ENCODE measurements at places on chromosomes 5 and 9.

- DNase-seq, result no peak
These were observed 269.1 kb downstream of the FSTL4 start for GRCh38 chr5:133343196-133343595.

DNA sequence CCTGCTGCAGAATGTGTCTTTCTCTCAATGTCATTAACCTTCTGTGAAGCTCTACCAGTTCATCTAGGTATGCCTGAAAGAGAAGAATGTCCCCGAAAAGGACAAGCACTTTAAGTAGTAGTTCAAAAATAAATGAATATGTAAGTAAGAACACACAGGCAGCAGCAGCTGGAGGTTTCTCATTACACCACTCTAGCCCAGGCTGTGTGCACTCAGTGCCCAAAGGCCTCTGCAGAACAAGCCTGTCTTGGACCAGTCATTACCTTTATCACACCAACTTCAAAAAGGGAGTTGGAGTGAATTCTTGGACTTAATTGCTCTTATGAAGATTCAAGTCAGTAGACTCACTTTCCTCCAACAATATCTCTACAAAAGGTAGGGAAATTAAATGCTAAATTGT lies 268.8 kb downstream of the MLLT3 start:
- DNase-seq, result no peak

GRCh38 chr5:112070022-112070421 lies 313.0 kb upstream of the NREP start:
- DNase-seq, result no peak

DNA sequence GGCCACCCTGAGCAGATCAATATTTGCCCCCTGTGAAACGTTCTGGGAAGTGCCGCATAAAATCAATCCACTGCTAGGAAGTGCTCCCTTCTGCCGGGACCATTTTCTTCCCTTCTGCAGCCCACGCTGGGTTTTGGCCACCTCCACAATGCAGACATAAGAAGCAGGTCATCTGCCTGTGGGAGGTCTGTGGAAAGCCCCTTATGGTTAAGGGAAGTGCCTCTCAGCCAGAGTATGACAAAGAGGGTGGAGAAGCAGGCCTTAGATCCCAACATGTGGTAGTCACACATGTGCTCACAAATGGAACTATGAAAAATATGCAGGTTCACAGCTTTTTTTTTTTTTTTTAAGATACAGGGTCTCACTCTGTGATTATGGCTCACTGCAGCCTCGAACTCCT lies 82.8 kb downstream of the SLC1A3 start:
- no peak for DNase-seq

DNA sequence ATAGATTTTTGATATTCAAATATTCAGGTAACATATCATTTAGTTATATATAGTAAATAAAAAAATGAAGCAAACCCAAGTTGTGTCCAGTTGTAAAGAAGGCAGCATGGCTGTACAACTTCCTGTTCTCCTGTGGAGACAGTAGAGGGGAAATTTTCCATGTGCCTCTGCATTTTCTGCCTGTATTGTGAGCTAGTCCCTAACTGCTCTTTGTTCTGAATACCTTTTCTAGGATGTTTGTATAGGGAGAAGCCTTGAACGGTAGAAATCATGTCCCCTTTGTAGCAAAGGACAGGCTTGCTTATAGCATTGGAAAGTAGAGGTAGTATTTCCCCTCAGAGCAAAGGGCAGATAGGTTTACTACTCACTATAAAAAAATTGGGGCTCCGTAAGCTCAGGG lies 13.3 kb upstream of the RPS23 start:
- DNase-seq, result no peak

DNA sequence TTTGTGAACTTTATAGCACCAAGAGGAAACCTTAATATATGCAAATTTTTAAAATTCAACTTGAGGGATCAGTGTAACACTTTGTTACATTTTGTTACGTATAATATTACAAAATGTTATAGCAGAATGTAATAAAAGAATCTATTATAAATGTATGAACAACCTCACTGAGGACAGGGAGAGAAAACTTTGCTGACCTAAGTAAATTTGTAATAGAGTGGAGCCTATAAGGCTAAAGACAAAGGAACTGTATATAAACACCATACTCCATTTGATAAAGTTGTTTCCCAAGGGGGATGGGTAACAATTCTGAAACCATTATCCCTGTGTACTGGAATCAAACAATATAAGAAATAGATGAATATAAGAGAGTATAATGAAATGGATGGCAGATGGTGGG lies 77.3 kb downstream of the ANGPTL2 start:
- DNase-seq, result no peak

DNA sequence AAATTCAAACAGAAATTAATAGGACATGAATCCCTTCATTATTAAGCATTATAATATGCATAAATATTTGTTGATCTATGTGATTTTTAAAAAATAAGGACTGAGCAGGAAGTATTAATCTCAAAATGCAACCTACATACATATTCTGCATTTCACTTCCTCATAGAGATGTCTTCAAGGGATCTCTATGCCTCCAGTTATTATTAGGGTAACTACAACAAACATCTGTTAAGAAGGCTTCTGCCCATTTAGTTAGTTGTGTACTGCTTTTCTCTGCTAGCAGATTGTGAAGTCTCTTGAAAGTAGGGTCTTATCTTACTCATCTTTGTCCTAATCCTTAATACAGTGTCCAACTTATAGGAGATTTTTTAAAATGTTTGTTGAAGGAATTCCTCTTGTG lies 414.1 kb downstream of the ACTL7B start:
- DNase-seq, result no peak

DNA sequence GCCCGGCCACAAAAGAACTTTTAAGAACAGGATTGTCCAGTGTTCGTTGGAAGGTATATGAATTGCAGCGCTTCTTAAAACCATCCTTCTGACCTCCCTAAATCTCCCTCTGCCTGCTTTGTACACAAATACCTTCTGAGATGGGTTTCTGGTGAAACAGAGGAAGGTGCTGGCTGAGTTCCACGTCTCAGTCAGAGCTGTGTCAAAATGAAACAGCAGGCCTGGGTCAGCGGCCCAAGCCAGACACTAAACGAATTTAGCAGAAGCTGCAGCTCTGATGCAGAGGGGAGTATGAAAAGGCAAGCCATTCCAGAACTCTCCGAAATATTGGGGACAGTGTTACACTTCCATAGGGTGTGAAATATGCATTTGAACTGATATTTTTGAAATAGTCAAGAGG lies 37.8 kb upstream of the CRB2 start:
- DNase-seq, result no peak

DNA sequence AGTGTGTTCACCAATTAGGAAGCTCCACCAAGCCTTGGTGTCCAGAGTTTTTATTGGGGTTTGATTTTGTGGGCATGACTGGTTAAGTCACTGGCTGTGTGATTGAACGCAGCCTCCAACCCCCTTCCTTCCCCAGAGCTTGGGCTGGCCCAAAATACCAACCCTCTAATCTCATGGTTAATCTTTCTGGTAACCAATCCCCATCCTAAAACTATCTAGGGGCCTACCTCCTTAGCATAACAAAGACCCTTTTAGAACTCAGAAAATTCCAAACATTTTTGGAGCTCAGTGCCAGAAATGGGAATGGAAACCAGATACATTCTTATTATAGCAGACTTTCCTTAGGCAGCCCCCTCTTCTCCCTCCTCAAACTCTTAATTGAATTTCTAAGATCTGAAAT lies 35.9 kb upstream of the HRH2 start:
- no peak for DNase-seq

GRCh38 chr5:90227683-90228082 lies 181.9 kb downstream of the CETN3 start:
- DNase-seq, result no peak

- no peak for DNase-seq
These were observed 100.4 kb upstream of the CDH18 start for GRCh38 chr5:20088361-20088760.

DNA sequence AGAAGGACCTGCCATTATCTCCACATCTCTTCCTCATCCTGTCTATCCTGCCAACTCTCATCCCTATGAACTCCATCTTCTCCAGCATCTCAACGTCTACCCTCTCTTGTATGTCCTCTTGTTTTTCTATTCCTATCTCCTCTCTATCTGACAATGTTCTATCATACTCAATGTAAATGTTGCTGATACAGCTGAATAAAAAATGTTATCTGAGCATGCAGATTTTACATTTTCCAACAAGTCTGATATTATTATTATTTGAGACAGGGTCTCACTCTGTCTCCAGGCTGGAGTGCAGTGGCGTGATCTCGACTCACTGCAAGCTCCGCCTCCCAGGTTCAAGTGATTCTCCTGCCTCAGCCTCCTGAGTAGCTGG lies 56.0 kb upstream of the RAI14 start:
- DNase-seq, result no peak

GRCh38 chr5:133995883-133996563 lies 8.8 kb downstream of the VDAC1 start:
- no peak for DNase-seq

- no peak for DNase-seq
These were observed 24.0 kb upstream of the KLF9 start for GRCh38 chr9:70438341-70438928.

DNA sequence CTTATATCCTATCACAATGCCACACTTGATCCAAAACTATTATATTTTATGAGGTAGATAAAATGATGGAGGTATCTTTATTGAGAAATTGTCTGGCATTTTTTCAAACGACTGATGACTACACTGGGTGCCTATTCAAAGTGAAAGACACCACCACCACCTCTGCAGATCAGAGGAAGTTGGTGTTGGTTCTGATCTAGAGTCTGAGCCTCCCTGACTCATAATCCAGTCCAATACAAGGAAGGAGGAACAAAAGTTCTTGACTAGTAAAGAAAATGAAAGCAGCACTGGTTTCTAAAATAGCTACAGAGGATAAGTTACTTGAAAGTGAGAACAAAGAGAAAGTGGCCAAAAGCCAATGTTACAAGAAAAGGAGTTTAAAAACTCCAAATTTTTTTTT lies 139.9 kb downstream of the RFX3 start:
- peak; percentile 55 for DNase-seq

- DNase-seq, result no peak
These were observed 50.3 kb downstream of the SPOCK1 start for GRCh38 chr5:137448868-137449267.

DNA sequence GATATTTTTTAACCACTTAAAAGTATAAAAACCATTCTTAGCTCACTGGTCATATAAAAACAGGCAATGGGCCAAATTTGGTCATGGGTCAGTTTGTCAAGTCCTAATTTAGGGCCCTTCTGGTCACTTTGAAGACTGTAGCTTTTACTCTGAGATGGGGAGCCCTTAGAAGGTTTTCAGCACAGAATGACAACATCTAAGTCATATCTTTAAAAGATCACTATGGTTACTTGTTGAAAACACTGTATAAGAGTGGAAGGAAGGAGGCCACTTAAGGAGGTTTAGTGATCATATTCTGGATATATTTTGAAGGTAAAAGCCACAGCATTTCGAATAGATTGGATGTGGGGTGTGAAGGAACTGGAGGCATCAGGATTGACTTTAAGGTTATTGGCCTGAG lies 76.7 kb downstream of the STRBP start:
- DNase-seq, result no peak

- DNase-seq, result no peak
These were observed 46.7 kb downstream of the VAV2 start for GRCh38 chr9:133945314-133945975.

DNA sequence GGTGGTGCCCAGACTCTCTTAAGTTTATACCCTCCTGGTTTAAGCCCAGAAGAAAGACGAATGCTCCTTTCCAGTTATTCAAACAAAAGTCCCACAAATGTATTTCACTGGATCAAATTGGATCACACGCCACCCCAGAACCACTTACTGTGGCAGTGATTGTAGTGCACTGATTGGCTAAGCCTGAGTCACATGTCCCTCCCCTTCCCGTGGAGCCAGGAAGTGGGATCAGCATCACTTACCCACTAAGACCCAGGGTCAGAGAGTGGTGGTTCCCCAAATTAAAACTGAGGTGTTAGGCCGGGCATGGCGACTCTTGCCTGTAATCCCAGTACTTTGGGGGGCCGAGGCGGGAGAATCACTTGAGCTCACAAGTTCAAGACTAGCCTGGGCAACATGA lies 29.5 kb upstream of the CCDC180 start:
- DNase-seq, result no peak

DNA sequence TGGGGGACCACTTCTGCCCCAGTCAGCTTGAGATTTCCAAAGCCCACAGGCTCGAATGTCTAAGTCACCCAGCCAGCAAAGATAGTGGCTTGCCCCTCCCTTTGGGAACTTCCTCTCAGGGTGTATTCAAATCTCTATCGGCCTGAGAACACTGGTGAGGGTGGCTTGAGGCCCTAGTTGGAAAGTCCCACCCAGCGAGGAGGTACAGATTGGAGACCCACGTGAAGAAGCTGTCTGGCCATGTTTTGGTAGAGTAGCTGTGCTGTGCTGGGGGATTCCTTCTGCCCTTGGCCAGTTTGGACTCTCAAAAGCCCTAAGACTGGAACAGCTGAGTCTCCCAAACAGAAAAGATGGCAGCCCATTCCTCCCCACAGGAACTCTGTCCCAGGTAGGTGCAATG lies 172.7 kb upstream of the RIOK2 start:
- DNase-seq, result no peak

DNA sequence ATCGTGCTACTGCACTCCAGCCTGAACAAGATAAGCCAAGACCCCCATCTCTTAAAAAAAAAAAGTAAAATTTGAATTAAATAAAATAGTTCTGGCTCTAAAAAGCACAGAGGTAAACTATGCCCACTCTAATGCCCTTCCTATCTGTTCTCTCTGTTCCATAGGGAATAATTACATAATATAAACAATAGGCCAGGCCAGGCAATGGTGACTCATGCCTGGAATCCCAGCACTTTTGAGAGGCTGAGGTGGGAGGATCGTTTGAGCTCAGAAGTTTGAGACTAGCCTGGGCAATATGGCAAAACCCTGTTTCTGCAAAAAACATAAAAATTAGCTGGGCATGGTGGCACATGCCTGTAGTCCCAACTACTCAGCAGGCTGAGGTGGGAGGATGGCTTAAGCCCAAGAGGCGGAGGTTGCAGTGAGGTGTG lies 47.4 kb downstream of the MYO10 start:
- no peak for DNase-seq

DNA sequence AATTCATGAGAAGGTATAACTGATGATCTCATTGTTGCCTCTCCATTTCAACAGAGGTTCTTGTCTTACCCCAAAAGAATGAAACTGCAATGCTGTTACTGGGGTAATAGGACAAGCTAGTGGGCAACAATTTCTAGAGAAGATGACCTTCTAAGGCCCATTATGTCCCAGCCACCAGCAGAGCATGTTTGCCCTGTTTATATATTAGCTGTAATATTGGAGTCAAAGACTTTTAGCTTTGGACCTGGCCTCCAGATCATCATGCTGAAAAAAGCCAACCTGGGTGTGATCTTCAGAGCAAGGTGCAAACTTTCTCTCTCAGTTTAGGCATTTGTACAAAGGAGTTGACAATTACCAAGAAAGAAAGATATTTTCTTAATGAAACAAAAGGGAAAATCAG lies 3.4 kb downstream of the ALDOB start:
- no peak for DNase-seq

- no peak for DNase-seq
These were observed 402.8 kb downstream of the CDK5RAP2 start for GRCh38 chr9:120177121-120177520.

- no peak for DNase-seq
These were observed 164.3 kb upstream of the BRINP1 start for GRCh38 chr9:119533504-119533903.

GRCh38 chr9:34554211-34555001 lies 31.6 kb upstream of the ENHO start:
- no peak for DNase-seq

All from activated CD4-positive, alpha-beta T cell treated with anti-CD3 and anti-CD28 coated beads for 48 hours (primary cell).